ENCODE measurements at places on chromosomes 7 and 10.

DNA sequence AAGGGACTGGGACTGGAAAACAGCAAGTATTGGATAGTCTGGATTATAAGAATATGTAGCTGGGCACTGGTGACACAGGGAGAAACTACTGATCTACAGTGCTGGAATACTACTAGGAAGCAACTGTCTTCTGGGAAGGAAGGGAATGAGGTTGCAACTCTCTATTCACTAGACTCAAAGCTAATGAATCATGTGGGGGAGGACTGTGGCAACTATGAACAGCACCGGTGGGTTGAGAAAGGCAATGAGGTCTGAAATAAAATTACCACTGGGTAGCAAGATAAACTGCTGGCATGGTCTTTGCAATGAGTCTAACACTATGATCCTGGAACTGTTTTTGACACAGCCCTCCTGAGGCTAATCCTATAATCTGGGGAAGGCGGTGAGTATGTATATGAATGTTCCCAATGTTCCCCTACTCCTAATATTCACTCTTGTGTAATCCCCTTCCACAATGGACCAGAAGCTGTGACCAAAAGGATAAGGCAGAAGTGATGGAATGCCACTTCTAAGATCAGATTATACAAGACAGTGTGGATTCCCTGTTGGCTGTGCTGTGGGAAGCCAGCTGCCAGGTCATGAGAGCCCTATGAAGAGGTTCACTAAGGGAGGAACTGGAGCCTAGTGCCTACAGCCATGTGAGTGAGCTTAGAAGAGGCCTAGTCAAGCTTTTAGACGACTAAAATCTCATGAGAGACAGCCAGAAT lies 101.3 kb upstream of the DNAJB12 start:
- peak; percentile 47 for DNase-seq

- peak; percentile 46 for DNase-seq
These were observed 482 bp upstream of the ERCC6 start for GRCh38 chr10:49539320-49539885.

- DNase-seq: peak; percentile 15
These were observed 595.2 kb downstream of the AUTS2 start for GRCh38 chr7:70193514-70193913.

GRCh38 chr10:122551450-122551849 lies 9.1 kb upstream of the DMBT1 start:
- DNase-seq: no peak

All from tongue (tissue), 3 donors.